T-cell (primary cell): ENCODE measurements at places on chromosomes 12 and 14.

DNA sequence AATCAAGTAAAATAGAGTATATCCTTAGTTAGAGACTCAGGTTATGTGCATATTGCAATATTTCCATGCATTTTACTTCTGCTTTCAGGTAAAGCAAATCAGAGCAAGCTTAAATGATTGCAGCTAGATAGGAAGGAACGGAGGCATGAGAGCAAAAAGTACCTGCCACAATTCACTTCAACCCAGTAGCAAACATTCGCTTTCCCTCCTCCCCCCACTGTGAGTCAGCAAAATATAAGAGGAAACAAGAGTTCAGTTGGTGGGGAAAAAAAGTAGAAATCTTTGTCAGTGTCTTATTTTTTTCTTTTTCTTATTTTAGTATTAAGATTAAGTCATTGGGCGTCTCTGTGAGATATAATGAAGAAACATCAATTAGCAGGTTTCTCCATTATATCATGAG lies 475.4 kb downstream of the NPAS3 start:
- no peak for DNase-seq

GRCh38 chr12:49403971-49404450 lies 36.7 kb downstream of the SPATS2 start:
- no peak for DNase-seq

GRCh38 chr14:92386637-92387036 lies 63.7 kb downstream of the SLC24A4 start:
- DNase-seq: no peak

DNA sequence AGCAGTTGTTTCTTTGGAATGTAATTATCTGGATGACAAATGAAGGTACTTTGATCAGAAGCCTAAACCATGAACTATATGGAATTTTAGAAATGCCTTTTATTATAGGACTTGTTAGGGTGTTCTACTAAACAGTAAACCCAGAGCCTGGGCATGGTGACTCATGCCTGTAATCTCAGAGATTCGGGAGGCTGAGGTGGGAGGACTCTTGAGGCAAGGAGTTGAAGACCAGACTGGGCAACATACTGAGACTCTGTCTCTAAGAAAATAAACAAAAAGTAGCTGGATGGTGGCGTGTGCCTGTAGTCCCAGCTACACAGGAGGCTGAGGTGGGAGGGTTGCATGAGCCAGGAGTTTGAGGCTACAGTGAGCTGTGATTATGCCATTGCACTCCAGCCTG lies 23.9 kb downstream of the PALS1 start:
- DNase-seq: no peak

DNA sequence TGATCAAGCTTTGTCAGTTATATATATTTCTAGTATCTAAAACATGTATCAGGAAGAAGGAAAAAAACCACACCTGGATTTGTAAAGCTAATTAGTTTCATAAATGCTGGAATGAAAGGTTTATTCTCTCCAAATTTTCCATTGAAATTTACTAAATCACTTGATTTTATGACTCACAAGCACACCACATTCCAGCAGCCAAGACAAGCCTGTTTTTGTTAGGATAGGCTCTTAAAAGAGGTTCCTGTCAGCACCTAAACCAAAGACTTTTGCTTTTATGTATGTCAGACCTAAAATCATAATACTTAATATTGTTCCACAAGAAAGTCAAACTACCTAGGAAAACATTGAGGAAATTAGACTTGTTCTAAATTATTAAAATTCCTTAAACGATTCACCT lies 85.3 kb upstream of the PAWR start:
- DNase-seq: no peak

DNA sequence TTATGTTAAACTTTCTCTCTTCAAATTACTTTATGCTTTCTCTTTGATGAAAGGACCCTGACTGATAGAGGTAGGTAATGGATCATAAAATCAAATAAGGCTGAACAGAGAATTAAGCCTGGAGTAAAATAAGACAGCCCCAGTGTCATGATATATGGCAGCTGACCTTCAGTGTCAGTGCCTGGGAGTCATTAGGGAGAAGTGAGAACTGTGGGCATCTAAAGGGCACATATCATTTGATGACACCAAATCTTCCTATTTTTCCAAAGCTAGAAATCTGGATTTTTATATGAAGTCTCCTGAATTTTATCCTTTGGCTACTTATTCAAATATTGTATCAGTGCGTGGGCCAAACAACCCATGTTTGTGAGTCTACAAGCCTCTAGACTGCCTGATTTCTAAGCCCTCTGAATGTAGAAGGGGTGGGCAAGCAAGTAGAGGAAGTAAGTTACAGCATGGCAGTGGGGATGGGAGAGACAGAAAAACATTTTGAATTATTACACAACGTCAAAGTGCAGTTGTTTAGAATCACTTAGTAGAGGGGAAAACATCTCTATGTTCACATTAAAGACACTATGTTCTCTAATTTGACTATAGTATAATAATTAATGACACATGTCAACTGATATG lies 10.0 kb downstream of the SLC39A9 start:
- no peak for DNase-seq

DNA sequence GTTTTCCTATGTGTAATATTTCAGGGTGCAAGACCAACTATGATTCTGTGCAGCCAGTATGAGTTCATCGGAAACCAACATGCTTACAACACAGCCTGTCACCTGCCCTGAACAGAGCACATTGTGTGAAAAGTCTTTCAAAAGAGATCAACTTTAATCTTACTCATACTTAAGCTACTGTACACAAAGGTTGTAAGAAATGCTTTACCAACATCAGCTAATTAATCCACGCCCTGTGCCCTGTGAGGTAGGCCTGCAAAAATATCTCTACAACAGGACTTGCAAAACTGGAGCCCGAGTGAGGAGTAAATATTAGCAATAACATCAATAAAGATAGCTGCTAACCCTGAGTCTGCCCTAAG lies 15.1 kb downstream of the APPL2 start:
- no peak for DNase-seq

DNA sequence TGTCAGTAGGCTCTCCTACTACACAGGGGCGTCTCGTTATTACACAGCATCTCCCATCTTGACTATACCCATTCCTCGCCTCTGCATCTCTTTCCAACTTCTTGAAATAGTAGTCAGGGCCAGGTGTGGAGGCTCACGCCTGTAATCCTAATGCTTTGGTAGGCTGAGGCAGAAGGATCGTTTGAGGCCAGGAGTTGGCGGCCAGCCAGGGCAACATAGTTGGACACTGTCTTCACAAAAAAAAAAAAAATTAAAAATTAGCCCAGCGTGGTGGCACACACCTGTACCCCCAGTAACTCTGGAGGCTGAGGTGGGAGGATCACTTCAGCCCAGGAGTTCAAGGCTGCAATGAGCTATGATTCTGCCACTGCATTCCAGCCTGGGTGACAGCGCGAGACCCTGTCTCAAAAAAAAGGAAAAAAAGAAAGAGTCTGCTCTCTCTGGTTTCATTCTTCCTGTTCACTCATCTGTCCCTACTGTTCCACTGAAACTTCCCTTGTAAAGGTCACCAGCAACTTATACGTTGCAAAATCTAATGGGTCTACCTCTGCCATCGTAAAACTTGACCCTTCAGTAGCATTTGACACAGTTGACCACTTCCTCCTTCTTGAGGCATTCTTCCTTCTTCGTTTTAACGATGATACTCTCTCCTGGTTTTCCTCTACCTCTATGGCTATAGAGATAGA lies 41.0 kb upstream of the PTGR2 start:
- no peak for DNase-seq

DNA sequence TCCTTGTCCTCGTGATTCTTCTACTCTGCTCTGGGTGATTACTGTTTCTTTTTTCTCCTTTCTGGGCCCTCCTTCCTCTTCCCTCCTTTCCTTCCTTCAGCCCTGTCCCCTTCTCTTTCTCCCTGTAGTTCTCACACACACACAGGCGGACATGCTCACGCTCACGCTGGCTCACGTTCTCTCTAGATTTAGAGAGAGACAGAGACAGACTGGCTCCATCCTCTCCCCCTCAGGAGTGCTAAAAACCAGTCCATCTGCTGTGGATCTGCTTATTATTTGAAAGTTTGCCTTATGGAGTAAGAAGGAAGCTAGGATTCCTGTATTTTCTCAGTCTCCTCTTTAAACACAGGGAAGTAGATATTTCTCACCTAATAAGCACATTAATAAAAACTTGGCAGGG lies 48.1 kb downstream of the KCNA1 start:
- no peak for DNase-seq

GRCh38 chr12:123167329-123167728 lies 16.4 kb upstream of the PITPNM2 start:
- DNase-seq: no peak

DNA sequence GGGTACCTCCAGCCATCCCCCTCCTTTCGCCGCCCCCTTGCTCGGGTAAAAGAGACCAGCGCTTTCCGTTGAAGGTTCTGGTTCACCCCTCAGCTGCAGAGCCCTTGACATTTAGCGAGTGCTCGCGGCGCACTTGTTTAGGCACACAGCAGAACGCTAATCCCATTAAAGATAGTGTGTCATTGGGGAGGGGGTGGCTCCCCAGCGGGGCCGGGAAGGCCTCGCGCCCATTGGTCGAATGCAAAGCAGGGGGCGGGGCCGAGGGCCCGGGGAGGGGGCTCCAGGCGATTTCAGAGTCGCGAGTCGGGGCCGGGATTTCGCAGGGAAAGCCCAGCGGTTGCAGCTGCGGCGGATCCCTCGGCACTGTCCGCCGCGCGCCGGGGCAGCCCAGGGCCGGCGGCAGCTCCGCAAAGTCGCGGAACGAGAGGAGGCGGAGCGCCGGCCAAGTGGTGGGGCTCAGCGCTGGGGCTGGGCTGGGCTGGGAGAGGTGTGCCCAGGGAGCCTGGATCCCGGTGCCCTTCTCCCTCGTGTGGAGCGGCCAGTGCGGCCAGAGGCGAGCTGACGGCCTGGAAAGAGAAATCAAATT lies 122.9 kb downstream of the TSPAN9 start:
- no peak for DNase-seq

GRCh38 chr12:57103856-57104255 lies 7.3 kb downstream of the STAT6 start:
- no peak for DNase-seq

- DNase-seq: no peak
Measured at GRCh38 chr14:58066115-58066514, 85.9 kb downstream of the ARMH4 start.

DNA sequence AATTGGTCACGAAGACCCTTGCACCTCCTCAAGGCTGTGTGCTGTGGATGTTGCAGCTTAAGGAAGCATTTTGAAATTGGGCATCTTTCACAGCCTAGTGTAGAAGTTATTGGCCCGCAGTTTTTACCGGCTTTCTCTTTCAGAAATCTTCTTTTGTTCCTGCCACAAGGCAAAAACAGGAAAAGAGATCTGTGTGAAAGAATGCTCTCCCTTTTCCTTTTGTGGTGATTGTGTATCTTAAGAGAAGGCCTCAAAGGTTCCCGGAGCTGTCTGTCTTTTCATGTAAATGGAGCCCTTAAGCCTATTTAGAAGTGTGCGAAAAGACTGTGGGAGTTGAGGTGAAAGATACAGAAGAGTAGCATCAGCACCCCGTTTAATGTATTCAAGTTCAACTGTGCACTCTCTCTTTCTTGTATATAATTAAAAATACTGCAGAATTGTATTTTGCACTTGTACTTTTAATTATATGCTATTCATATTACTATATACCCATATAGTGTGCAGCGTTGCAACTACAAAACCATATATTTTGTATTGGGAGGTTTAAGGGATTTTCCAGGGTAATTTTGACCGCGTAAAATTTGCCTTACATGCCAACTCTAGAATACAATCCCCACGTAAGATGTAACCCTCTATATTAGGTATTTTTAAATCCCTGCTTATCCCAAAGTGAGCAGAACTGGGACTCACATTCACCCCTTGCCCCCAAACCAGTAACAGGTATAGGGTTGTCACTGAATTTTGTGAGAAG lies 441.7 kb downstream of the RAD51B start:
- no peak for DNase-seq

- DNase-seq: no peak
Measured at GRCh38 chr12:45762185-45763110, 32.9 kb downstream of the ARID2 start.

DNA sequence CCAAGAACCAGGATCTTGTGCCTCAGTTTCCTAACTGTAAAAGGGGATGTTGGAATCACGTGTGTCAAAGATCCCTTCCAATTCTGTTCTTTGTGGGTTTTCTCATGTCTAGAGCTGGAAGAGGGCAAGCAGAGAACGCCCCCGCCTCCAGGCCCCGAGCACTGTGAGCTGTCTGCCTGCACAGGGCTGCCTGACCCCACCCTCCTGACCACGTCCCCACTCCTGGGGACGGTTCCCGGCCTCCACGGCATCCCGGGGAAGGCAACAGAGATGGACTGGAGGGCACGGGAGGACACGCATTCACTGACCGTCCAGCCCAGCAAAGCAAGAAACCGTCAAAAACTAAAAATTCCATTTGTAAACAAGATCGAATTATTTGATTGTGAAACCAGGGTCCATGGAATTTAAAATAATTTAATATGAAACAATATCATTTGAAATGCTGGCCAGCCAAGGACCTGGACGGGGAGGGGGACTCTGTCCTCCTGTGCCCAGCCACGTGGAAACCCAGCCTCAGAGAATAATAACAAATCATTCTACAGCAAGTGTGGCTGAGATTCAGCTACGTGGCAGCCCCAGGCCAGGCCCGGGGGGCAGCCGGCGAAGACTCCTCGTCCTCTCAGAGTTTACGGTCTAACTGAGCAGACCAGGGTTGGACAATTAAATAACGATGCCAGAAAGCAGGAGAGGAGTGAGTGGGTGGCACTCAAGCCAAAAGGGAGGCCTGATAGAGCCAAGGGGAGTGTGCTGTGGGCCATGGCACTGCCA lies 87.3 kb upstream of the DIO3 start:
- no peak for DNase-seq

- peak; percentile 39 for DNase-seq
Measured at GRCh38 chr14:87994974-87995373, 2.0 kb upstream of the GALC start.

DNA sequence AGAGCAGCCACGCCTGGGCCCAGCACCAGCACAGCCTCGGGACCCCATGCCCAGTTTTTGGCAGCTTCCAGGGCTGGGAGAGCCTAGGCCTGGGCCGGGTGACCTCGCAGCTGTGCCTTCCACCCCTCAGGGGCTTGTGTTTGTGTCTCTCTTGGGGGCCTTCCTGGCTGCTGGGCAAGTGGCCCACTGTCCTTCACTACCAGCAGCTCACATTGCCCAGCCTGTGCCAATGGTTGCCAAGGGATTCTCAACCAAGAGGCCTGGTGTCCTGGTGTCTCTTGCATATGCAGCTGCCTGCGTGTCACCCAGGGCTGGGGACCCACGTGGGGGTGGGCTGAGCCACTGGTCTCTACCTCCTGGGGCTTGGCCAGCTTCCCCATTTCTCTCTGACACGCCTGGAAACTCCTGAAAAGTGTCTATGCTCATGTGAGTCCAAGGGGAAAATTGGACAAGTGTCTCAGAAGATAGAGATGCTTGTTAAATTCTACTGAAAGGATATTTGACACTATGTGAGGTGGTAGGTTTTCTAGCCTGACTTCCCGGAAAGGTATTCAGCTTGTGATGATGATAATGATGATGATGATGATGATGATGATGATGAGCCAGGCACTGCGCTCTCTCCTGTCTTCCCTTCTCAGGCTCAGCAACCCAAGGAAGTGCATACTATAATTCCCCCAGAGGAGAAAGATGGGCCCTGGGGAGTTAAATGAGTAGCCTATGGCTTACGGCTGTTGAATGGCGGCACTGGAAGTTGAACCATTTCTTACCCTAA lies 48.8 kb upstream of the ESRRB start:
- no peak for DNase-seq

GRCh38 chr12:22357531-22357930 lies 23.0 kb upstream of the ST8SIA1 start:
- no peak for DNase-seq

GRCh38 chr14:93891756-93892504 lies 35.2 kb upstream of the FAM181A start:
- no peak for DNase-seq

- peak; percentile 72 for DNase-seq
Measured at GRCh38 chr14:49865431-49865859, 12.9 kb upstream of the NEMF start.
